ENCODE measurements at places on chromosomes 2 and 18.

GRCh38 chr18:45201489-45201888, 413.8 kb upstream of the SLC14A2 start:
- no peak for DNase-seq

GRCh38 chr2:175726223-175726622, 275.8 kb downstream of the LNPK start:
- no peak for DNase-seq

GRCh38 chr18:33802955-33803354, 224.9 kb downstream of the ASXL3 start:
- DNase-seq = no peak

DNA sequence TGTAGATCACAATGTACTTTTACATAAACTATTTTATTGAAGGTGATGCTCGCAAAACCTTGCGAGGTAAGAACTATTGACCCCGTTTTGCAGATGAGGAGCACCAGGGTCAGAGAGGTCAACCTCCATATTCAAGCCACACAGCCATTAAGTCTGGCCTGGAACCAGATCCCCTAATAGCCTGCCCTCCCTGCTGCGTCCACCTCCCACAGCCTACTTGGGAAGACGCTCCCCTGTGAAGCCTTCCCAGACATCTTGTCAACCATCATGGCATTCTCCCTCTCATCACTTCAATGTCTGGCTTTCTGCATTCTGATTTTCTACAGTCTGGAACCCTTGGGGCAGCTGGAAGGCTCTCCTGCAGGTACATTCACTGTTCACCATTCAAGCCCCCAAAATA, 101.0 kb downstream of the TTC32 start:
- no peak for DNase-seq

GRCh38 chr2:204015118-204015843, 78.7 kb downstream of the ICOS start:
- no peak for DNase-seq

DNA sequence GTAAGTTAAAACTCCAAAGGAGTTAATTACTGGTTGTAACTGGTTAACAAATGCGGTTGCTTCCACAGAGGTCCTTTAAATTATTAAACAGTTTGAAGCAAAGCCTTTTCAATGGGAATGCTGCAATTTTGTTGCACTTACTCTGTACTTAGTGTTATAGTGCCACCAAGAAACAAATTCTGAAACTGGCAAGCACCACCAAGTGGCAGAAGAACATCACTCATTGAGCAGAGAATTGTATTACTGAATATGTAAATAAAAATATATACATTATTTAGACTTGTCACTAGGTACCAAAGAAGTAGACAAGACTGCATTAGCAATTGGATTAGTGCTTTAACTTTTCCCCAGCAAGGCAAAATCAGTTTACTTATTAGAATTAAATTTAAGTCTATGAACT, 2.6 kb upstream of the TMEFF2 start:
- DNase-seq = no peak

- DNase-seq = no peak
Observed at GRCh38 chr2:151799886-151800292, 28.3 kb downstream of the ARL5A start.

DNA sequence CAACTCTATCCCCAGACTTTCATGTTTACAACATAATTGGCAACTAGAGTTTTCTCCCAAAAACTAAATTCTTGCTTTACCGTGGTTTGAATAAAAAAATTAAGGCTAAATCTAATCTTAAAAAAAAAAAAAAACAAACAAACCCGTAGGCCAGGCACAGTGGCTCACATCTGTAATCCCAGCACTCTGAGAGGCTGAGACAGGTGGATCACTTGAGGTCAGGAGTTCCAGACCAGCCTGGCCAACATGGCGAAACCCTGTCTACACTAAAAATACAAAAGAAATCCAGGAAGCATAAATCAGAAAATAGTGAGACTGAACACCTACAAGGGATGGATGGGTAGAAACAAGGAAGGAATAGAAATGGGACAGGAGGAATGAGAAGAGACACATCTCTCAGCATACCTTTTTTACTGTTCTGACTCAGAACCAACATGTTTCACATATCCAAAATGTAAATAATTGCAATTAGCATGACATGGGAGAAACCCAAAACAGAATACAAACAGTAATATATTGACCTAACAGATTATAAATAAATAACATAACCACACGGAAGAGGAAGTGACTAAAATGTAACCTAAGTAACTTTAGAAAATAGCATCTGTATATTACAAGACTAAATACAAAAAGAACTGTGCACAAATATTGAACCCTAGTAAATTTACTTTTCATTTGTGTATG, 17.5 kb downstream of the MGAT4A start:
- no peak for DNase-seq

DNA sequence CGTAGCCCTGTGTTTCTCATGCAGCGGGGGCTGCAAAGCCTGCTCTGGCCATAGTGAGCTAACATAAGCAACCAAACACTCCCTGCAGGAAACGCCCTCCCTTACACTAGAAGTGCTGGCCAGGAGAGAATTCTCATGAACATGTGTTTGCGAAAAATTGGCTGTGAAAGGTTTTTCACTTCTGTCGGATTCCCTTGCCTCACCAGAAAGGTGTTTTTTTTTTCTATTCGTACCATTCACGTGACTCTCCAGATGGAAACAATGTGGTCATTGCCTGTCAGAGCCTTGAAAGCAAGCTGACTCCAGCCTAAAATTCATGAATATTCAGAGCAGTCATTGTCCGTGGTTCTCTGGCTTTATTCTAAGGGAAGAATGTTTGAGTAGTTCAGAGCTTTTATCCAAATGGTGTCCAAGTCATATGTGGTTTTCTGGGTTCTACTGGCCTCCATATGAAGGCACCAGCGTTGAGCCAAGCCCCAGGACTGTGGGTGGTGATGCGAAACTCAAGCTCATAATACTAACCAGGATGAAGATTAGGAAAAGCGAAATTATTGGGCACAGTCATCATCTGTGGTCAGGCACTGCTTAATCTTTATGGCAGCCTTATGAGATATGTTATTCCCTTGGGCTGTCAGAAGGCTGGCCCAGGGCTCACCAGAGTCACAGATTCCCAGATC, 236.4 kb downstream of the ALPK2 start:
- DNase-seq = no peak

DNA sequence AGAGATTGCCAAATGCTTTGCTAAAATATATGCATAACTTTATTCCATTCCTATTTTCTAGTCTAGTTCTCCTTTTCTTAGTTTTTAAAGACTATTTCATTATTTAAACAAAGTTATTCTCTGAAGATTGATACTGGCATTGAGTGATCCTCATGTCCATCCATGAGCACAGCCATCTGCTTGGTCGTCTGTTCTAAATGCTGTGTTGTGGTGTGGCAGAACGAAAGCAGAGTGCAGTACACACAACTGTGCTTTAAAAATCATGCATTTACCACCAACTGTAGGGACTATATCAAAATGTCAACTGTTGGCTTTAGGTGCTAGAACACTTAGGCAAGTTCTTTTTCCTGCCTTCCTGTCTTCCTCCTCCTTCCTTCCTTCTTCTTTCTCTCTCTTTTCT, 226.6 kb downstream of the ACKR3 start:
- DNase-seq = no peak

GRCh38 chr2:10810202-10811161, 2.1 kb downstream of the PDIA6 start:
- no peak for DNase-seq

GRCh38 chr2:10947005-10947440, 35.3 kb downstream of the KCNF1 start:
- no peak for DNase-seq

- no peak for DNase-seq
Observed at GRCh38 chr2:85921659-85922058, 32.9 kb upstream of the ST3GAL5 start.

- DNase-seq = no peak
Observed at GRCh38 chr2:51553476-51553875, 521.5 kb upstream of the NRXN1 start.

GRCh38 chr2:112784199-112785189, at the start of gene IL1A:
Gene IL1A (minus strand): TSS chr2:112784493. CDS start chr2:112783770, 723 bp downstream.
- no peak for DNase-seq

- no peak for DNase-seq
Observed at GRCh38 chr18:13446610-13447461, 228.3 kb downstream of the LDLRAD4 start.

DNA sequence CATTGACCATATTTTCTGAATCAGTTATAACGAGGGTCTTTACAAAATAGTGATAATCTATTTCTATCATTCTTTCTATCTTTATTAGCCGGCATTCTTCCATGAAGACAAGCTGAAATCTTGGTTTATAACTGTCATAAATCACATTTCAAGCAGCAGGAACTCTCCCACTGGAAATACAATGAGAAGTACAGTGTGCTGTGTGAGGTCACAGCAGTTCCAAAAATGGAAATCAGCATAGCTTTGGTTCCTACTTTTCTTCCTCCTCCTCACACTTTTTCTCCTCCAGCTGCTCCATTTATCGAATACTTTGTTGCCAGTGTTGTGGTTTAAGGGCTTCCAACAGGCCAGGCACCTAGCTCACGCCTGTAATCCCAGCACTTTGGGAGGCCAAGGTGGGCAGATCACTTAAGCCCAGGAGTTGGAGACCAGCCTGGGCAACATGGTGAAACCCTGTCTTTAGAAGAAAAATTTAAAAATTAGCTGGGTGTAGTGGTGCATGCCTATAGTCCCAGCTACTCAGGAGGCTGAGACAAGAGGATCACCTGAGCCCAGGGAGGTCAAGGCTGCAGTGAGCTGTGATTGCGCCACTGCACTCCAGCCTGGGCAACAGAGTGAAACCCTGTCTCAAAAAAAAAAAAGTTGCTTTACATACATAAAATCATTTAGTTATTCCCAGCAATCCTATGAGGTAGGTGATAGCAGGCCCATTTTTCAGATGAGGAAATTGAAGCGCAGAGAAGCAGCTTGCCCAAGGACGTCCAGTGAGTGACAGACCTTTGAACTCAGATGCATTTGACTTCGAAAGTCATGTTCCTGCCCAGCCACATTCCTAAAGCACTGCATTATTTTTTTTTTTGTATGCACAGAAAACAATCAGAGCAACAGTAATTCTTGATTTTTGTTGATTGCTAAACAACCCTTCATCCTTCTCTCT, 34.0 kb upstream of the GPR55 start:
- no peak for DNase-seq

- DNase-seq = no peak
Observed at GRCh38 chr2:150485871-150486538, 1.5 kb downstream of the RND3 start.

DNA sequence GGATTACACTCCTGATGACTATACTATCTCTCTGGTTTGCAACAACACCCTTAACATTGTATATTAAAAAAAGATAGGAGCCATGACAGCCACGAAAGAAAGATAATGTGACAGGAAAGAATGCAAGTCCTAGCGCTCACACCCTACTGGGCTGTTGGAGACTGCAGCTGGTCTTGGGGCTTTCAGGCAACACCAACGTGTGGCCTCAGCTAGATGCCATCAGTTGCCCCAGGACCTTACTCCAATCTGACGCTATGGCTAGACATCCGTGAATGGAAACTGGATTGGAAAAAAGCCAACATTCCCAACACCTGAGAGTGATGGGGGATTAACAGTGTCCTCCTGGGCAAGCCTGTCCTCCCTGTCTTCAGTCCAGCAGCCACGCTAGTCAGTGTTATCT, 357.4 kb upstream of the GULP1 start:
- no peak for DNase-seq

- DNase-seq = no peak
Observed at GRCh38 chr2:107717661-107718060, 109.0 kb upstream of the RGPD4 start.

DNA sequence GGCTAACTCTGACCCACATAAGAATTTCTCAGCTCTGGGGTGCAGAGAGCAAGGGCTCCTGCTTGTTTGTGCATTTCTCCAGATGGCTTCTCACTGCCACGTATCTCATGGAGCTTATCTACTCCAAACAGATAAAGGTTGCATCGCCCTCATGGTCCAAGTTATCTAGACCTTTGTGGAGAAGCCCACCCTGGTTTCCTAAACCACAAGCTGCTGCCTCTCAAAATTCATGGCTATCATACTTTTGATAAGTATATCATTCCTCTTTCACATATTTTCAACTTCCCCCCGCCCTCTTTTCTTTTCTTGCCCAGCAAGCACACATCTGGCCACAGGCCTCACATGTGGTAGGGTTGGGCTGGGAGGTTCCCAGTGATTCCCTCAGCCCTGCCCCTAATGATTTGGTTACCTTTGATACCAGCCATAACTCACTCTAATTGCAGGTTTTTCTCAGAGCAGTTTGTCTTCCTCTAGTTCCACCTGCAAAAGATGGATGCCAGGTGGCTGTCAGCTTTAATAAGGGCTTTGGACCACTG, 146.0 kb downstream of the RHBDD1 start:
- no peak for DNase-seq

DNA sequence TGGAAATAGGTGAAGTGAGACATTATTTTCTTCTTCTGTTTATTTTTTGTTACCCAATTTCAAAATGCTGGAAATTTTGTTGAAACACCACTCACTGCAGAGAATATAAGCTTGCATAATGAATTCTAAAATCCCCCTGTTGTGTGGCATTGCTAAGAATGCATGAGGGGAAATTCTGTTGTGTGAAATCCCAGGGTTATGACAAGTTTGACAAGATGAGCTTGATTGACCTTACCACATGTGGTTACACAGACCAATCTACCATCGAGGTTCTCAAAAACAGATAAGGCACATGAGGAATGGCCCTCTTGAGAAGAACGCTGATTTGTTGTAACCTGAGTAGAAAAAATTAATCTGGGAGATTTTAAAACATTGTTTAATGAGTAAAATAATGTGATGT, 261.6 kb upstream of the MMADHC start:
- no peak for DNase-seq

- DNase-seq = no peak
Observed at GRCh38 chr18:5941890-5942289, 46.6 kb upstream of the TMEM200C start.

DNA sequence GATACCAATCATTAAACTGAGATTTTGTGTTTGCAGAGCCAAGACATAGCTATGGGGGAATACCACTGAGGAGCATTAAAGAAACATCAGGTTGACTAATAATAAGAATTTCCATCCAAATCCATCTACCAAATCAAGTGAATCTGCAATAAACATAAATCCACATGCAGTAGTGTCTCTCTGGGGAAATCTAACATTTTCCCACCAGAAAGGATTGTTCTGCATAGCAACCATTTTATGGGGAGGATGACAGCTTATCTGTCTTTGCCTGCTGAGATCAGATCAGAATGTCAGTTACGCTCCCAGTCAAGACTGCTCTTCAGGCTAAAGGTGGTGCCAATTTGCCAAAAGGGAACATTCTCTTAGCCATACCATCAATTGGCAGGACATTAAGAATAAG, 1098.9 kb upstream of the CHAC2 start:
- DNase-seq = no peak

DNA sequence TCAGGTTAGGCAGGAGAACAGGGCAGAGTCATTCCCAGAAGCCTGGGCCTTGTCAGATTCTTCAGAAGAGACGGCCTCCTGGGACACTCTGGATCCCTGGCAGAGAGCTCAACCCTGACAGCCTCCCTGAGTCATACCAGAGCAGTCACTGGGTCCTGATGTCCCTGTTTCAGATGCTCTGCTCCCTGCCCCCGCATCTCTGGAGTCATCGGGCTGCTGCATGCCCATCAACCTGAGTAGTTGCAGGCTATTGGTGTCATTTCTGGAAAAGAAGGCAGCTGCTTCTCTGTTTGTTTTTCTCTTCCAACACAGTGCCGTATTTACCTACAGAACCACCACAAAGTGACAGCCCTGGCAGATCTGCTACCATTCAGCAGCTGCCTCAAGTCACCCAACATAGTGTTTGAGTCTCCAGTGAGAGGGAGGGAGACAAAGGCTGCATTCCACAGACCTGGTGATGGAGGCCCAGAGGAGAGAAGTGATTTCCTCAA, 145.1 kb downstream of the B3GNT2 start:
- no peak for DNase-seq

- no peak for DNase-seq
Observed at GRCh38 chr2:95046371-95047112, 21.0 kb downstream of the MAL start.

Measured in stimulated activated CD4-positive, alpha-beta T cell treated with anti-CD3 and anti-CD28 coated beads, Interleukin-12 subunit alpha, Interleukin-12 subunit beta, amount 100 ng/mL, for 24 hours (primary cell).